ENCODE measurements at places on chromosomes 11 and 22. TPM values are rescaled to one million over a fixed set of nuclear protein-coding genes. Genes with fewer than 3 reads are reported as not detected.

Gene HTR3B
- total RNA-seq: not detected

Gene OR4A47
- not detected for total RNA-seq

Gene ANKK1
- total RNA-seq: not detected

Gene SAA4
- total RNA-seq: not detected

Gene MB
- total RNA-seq: 5.7 TPM

Gene ANAPC15
- total RNA-seq: 49.4 TPM

Gene CHRM1
- not detected for total RNA-seq

Gene OR6T1
- not detected for total RNA-seq

Gene MOGAT2
- not detected for total RNA-seq

Gene POU2F3
- not detected for total RNA-seq

Gene LZTR1
- total RNA-seq: 87.5 TPM

Gene OR8G5
- total RNA-seq: not detected

Gene HTR3A
- not detected for total RNA-seq

DNA sequence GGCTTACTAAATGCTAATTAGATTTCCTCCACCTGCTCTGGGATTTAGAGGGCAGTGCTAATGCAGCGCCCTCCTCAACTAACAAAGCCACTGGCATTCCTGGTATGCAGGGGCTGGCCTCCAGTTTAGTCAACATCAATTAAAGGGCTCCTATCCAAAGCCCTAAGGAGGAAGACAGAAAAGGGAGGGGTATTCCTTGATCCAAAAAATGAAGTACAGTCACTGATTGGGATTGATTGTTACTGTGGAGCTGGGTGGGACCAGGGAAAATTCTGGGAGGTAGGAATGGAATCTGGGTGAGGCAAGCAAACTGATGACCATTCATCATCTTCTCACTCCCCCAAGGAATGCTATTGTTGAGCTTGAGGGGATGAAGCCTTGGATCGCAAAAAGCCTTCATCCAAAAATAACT is 52.2 kb downstream of the GAB2 start:
- H3K36me3 ChIP-seq: peaks cover 5% of the 10 kb centered on the region
- DNase-seq: no peak
- H3K4me3 ChIP-seq: no peak overlapping the region
- H3K4me1 ChIP-seq: peaks cover 18% of the 10 kb centered on the region
- H3K27ac ChIP-seq: no peak overlapping the region

- H3K4me3 ChIP-seq: no peak overlapping the region
- no peaks in the 10 kb centered on the region for H3K4me1 ChIP-seq
- peaks cover 38% of the 10 kb centered on the region for H3K27me3 ChIP-seq
- H3K27ac ChIP-seq: no peak overlapping the region
- DNase-seq: no peak
- no peaks in the 10 kb centered on the region for H3K36me3 ChIP-seq
Measured at GRCh38 chr11:111307472-111308108, 9.2 kb downstream of the POU2AF3 start.

GRCh38 chr22:19876941-19877625 is 22.4 kb upstream of the GNB1L start:
- no peak overlapping the region for H3K27ac ChIP-seq
- no peak overlapping the region for H3K4me3 ChIP-seq
- DNase-seq: no peak
- no peaks in the 10 kb centered on the region for H3K27me3 ChIP-seq
- H3K36me3 ChIP-seq: no peaks in the 10 kb centered on the region

DNA sequence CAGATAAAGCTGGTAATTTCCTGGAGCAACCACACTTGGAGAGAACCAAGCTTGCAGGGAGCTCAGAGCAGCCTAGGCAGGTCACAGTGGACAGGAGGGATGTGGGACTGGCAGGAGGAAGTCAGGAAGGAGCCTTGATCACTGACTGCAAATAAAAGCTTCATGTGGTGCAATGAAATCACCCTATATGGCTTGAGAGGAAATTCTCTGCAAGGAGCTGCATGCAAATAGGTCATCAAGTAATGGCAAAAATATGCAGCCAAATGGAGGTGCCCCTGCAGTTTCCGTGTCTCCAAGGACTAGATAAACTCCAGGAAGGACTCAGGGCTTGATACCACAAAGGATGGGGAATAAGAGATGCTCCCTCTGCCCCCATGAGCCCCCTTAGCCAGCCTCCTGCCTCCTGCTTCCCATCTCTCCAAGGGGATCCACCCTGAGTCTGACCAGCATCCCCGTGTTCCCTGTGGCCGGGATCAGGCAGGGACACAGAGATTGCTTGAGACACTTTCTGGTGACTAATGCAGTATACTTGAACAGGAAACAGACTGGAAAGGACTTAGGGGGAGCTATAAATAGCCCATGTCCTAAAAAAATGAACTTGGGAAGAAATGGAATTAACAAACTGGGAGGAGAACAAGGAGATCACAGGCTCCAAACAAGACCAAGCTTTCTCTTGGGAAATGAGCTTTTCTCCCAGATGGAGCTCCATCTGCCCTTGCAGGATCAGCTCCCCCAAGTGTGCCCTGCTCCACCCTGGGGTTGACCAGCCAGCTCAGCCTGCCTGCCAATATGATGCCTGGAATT is 23.9 kb upstream of the MICAL2 start:
- H3K36me3 ChIP-seq: peaks cover 4% of the 10 kb centered on the region
- peaks cover 69% of the 10 kb centered on the region for H3K4me1 ChIP-seq
- H3K4me3 ChIP-seq: peak overlapping the region; percentile 52
- DNase-seq: no peak

DNA sequence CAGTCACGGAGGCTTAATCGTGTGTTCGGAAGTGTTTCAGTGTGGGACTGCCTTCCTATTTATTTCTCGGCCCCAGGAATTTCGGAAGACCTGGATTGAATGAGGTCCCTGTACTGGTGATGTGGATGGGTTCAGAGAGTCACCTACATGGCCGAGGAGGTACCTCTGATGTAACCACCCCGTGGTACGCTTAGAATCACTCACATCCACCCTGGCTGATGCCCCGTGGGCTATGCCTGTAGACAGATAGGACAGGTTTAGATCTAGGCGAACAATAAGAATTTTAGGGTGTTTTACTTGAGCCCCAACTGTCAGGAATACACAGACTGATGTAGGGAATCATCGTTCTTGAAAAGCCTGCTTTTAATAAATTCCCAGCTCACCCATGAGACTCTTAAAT is 2.0 kb downstream of the MPPED1 start:
- no peak overlapping the region for H3K27ac ChIP-seq
- peaks cover 43% of the 10 kb centered on the region for H3K27me3 ChIP-seq
- H3K4me1 ChIP-seq: no peaks in the 10 kb centered on the region
- DNase-seq: no peak

DNA sequence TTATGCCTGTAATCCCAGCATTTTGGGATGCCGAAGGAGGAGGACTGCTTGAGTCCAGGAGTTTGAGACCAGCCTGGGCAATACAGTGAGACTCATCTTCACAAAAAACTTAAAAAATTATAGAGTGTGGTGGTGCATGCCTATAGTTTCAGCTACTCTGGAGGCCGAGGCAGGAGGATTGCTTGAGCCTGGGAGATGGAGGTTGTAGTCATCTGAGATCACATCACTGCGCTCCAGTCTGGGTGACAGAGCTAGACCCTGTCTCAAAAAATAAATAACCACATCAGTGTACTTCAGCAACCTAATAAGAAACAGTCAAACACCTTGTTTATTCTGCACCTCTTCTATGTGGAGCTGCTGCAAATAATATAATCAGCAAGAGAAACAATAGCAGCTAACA is 1.4 kb downstream of the NARS2 start:
- H3K4me3 ChIP-seq: peak overlapping the region; percentile 90
- DNase-seq: no peak
- peak overlapping the region; percentile 86 for H3K27ac ChIP-seq
- H3K36me3 ChIP-seq: peaks cover 17% of the 10 kb centered on the region
- H3K27me3 ChIP-seq: peaks cover 7% of the 10 kb centered on the region
- peaks cover 40% of the 10 kb centered on the region for H3K4me1 ChIP-seq

DNA sequence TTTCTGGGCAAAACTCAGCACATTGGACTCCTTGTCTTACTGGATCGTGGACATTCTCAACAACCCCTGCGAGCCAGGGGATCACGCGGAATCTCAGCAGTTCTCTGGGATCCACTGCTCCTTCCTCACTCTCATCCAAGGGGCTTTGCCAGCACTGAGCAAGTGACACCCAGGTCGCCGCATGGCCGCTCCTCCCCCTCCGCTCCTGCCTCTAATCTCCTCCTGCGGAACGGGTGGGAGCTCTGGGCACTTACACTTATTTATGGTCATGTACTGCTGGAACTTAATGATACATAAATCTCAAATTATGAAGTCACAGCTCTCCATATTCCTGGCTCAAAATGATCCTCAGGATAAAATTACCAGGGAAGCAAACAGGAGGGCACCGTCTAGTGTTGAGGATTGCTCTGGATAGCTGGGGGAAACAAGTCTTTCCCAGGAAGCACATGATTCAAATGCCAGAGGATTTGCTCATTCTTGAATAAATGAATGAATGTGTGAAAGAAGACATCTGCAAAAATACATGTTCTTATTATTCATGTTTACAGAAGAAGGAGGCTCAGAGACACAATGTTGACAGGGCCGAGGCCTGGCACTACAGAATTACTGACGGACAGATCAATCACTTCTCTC is 1077.3 kb downstream of the TBC1D22A start:
- H3K27me3 ChIP-seq: peaks cover 4% of the 10 kb centered on the region
- H3K36me3 ChIP-seq: no peaks in the 10 kb centered on the region
- H3K4me3 ChIP-seq: no peak overlapping the region
- no peaks in the 10 kb centered on the region for H3K4me1 ChIP-seq
- H3K27ac ChIP-seq: no peak overlapping the region

- no peak overlapping the region for H3K27ac ChIP-seq
- DNase-seq: no peak
- peaks cover 30% of the 10 kb centered on the region for H3K4me1 ChIP-seq
- peaks cover 54% of the 10 kb centered on the region for H3K36me3 ChIP-seq
Measured at GRCh38 chr11:128786507-128786906, 80.6 kb downstream of the KCNJ1 start.

GRCh38 chr22:37898441-37899181 is 7.5 kb upstream of the MICALL1 start:
- no peak overlapping the region for H3K27ac ChIP-seq
- no peaks in the 10 kb centered on the region for H3K27me3 ChIP-seq
- peaks cover 2% of the 10 kb centered on the region for H3K36me3 ChIP-seq
- H3K4me1 ChIP-seq: peaks cover 25% of the 10 kb centered on the region

GRCh38 chr11:35525501-35526175 is at the start of gene PAMR1:
PAMR1 (minus strand) TSS chr11:35525616; CDS start chr11:35525585, 31 bp downstream.
- H3K27ac ChIP-seq: no peak within 1 kb of the TSS
- DNase-seq: no peak
- H3K4me3 ChIP-seq: no peak within 1 kb of the TSS
- peaks cover 44% of the 10 kb centered on the region for H3K27me3 ChIP-seq
- H3K36me3 ChIP-seq: no peaks in the 10 kb centered on the region

DNA sequence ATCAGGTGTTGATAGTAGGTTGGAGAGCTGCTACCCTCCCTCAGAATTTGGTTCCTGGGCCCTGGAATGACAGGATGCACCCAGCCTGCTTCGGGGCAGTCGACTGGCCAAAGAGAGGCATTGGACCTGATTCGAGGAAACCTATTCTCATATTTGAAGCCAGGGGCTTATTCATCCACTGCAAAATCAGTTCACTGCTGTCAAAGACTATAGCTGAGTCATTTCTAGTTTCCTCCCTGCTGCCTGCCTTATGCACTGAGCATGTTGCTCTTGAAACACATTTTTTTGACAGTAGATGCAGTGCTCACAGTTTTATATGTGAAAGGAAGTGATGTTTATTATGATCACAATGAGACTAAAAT is 565.4 kb downstream of the ETS1 start:
- no peak for DNase-seq
- no peaks in the 10 kb centered on the region for H3K36me3 ChIP-seq
- no peak overlapping the region for H3K4me3 ChIP-seq

GRCh38 chr11:78355309-78355705 is 62.3 kb downstream of the GAB2 start:
- peaks cover 2% of the 10 kb centered on the region for H3K27me3 ChIP-seq
- no peak overlapping the region for H3K4me3 ChIP-seq
- peaks cover 59% of the 10 kb centered on the region for H3K4me1 ChIP-seq
- H3K27ac ChIP-seq: no peak overlapping the region
- no peak for DNase-seq
- peaks cover 14% of the 10 kb centered on the region for H3K36me3 ChIP-seq

DNA sequence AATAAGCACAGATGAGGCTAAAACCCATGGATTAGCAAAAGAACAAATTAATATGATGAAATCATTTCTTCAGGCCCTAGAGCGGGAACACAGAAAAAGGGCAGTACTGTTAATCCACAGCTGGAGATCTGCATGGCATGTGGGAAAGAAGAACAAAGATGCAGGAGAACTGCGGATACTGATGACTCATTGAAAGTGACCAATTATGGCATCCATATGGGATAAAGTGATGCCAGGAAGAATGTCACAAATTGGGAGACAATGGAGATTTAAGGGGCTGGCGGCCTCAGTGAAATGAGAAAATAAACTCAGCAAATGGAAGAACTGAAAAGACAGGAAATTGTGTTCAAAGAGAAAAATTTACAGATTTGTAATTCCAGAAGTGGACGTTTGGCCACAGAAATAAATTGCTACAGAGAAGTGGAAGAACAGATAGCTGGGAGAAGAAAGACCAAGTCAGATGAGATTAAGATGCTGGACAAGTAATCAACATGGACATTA is 39.4 kb downstream of the SIK3 start:
- H3K4me3 ChIP-seq: no peak overlapping the region
- peaks cover 42% of the 10 kb centered on the region for H3K4me1 ChIP-seq
- H3K27ac ChIP-seq: no peak overlapping the region
- H3K27me3 ChIP-seq: no peaks in the 10 kb centered on the region
- H3K36me3 ChIP-seq: peaks cover 4% of the 10 kb centered on the region

DNA sequence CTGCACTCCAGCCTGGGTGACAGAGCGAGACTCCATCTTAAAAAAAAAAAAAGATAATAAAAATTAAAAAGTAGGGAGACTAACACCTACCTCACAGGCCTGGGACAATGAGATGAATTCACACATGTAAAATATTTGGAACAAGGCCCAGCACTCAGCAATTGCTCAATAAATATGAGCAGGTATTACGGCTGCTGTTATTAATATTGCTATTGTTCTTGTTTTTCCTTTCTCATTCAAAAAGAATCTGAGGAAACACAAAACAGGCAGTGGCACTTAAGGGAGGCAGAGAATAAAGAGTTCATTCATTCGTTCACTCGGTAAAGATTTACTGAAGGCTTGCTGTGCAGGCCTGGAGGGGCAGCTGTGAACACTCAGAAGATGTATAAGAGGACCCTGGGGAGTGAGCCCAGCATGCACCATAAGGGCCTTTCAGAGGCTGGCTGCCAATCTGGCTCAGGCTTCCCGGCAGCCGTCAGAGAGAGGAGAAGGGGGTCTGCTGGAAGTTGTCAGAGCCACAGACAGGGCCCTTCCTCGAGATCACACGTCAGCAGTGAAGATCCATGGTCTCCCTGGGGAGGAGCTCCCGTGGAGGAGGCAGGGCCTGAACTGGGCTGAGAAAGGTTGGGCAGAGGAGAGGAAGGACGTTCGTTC is 51.6 kb upstream of the TCF20 start:
- no peaks in the 10 kb centered on the region for H3K36me3 ChIP-seq
- no peak overlapping the region for H3K27ac ChIP-seq
- no peak overlapping the region for H3K4me3 ChIP-seq
- peaks cover 5% of the 10 kb centered on the region for H3K27me3 ChIP-seq
- peaks cover 10% of the 10 kb centered on the region for H3K4me1 ChIP-seq
